ENCODE measurements at places on chromosomes 6 and 20.

- DNase-seq, result no peak
Measured at GRCh38 chr20:52484438-52484837, 292.9 kb upstream of the ZFP64 start.

GRCh38 chr6:43016176-43016942 lies 2.3 kb downstream of the KLHDC3 start:
- DNase-seq, result no peak

- no peak for DNase-seq
Measured at GRCh38 chr6:113709936-113710509, 147.1 kb upstream of the MARCKS start.

DNA sequence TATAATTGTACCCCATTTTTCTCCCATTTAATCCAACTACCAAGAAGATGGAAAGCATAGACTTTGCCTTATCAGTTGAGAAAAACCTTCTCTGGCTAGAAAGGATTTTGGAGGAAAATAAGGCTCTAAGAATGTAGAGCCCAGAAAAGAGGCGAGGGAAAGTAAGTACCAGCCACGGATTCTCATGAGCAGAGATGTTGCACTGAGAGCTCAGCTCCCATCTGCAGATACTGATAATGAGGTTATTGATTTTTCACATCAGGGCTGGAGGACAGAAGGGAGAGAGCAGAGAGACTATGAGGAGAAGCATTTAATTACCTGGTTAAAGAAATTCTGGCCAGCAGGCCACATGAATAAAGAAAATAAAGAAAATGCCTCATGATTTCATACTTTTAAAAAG lies 104.4 kb upstream of the FAM184A start:
- DNase-seq, result no peak

DNA sequence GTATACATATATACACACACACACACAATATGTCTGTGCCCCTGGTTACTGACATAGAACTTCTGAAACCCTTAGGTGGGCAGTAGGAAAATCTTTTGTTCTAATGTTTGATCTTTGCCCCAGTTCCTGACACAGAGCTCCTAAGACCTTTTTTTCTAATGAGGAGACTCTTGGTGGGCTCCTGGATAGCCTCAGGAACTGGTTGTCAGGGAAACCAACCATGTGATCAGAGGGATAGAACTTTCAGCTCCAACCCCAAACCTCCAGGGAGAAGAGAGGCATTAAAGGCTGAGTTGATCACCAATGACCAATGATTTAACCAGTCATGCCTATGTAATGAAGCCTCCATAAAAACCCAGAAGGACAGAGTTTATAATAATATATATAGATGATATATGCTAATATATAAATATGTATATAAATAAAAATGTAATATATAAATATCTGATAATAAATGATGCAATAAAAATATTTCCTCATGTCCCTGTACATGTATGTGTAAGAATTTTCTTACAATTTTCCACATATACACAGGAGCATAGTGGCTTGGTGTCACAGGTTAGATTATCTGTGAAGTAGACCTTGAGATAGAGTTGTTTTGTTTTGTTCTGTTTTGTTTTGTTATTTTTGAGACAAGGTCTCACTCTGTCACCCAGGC lies 93.3 kb downstream of the GPX5 start:
- no peak for DNase-seq

- DNase-seq, result no peak
Measured at GRCh38 chr20:40797425-40797824, 108.4 kb upstream of the MAFB start.

GRCh38 chr6:137363805-137364138 lies 130.4 kb downstream of the OLIG3 start:
- DNase-seq, result no peak

DNA sequence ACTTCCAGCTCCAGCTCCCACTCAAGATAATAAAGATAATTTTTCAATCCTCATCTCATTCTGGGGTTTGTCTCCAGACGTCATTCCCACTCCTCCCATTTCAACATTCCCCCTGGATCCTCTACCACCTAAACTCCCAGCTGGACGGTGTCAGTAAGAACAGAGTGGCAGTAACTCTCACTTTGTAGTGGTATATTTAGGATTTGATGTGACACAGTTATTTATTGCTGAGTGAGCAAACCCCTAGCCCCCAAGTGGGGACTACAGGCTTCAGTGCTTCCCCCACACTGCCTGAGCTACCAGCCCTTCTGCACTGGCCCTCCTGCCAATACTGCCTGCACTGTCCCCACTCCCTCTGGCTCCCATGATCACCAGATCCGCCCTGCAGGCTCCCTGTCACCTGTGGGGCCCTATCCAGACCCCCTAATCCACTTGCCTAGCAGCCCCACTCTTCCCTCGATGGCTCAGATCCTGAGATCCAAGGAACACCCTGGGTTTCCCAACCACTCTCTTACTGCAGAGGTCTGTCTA lies 2.4 kb downstream of the C6orf47 start:
- no peak for DNase-seq

DNA sequence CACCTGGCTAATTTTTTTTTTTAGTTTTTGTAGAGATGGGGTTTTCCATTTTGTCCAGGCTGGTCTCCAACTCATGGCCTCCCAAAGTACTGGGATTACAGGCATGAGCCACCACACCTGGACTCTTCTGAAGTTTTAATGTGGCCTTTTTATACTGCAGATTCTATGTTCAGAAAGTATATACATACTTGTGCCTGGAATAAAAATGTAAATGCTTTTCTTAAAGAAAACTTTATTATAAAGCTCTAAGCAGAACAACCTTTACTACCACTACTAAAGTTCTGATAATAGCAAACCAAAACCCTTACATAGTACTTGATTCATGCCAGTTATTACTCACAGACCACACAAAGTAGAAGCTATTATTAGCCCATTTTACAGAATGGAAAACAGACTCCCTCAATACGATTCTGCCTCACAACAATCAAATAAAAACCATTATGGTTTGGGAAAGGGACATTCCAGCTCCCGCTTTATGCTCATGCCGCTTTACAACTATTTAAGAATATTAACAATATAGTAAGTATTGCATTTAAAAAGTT lies 5.3 kb downstream of the PHIP start:
- no peak for DNase-seq

DNA sequence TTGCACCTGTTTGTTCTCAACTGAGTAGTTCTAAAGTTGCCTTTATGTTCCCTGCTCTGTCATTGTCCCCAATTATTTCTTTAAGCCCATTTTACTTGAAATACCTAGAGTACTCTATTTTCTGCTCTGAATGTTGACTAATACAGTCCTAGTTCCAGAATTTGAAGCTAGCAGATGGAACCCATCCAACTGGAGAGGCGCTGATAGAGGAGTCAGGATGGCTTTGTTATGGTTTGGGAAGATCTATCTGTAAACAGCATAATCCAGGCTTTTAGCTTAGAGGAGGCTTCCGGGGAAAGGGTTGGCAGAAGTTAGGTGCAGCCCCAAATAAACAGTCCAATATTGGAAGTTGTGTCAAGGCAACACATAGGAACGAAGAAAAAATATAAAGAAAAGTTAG lies 927.7 kb downstream of the TFAP2A start:
- DNase-seq, result no peak

GRCh38 chr6:24524805-24525204 lies 30.0 kb downstream of the ALDH5A1 start:
- DNase-seq, result peak; percentile 1

Measured in NCI-H1092 (cell line).